Thyroid gland (tissue), 4 donors: ENCODE measurements at places on chromosomes 1 and 21.

GRCh38 chr1:98316286-98316905 lies 345.1 kb upstream of the SNX7 start:
- no peak for DNase-seq

DNA sequence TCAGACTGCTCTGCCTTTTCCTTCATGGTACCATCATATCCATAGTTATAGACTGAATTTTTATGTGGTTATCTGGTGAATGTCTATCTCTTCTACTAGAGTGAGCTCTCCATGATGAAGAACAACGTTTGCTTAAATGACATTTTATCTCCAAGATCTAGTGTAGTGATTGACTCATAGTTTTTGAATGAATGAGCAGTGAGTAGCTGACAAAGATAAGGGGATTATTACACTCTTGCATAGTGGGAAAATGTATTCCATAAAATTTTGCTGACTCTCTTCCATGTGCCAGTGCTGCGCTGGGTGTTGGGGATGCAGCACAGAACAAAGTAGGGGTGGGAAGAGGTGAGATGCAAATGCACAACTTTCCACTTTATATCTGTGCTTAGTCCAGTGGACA lies 147.7 kb downstream of the TGFB2 start:
- DNase-seq: no peak

GRCh38 chr1:33338440-33339211 lies 17.7 kb upstream of the A3GALT2 start:
- DNase-seq: no peak

DNA sequence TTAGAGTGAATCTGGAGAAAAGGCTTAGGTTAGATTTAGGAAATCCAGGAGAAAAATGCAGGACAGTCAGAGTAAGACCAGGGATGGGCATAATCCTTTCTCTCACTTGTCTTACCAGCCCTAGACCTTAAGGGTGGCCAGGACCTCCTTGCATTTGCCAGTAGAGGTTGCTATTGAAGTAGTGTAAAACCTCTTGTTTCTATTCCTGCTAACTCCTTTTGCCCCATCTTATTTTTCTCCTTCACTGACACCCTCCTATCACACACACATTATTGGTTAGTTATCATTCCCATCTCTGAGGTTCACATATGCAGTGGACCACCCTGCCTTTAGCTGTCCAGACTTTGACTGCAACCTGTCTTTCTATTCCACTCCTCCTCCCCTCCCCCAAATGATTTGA lies 75.0 kb upstream of the MACF1 start:
- DNase-seq: no peak

- DNase-seq: no peak
Measured at GRCh38 chr1:204663644-204664383, 21.7 kb downstream of the LRRN2 start.

DNA sequence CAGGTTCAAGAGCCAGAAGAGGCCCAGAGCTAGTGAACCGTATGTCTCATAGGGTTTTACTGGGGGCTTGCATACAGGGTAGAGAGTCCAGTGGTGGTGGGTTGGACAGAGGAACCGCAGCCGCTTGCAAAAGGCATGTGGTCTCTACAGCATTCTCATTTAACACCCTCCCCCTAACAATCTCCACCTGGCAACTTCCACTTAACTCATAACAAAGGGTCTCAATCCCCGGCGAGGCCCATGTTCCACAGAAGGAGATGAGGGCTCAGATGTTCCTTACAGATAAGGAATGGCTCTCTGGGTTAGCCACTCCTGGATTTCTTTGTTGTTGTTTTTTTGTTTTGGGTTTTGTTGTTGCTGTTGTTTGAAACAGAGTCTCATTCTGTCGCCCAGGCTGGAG lies 106.1 kb downstream of the APP start:
- DNase-seq: no peak

- no peak for DNase-seq
Measured at GRCh38 chr1:154208677-154209388, 2.7 kb upstream of the CFAP141 start.

GRCh38 chr1:107405236-107405635 lies 264.4 kb downstream of the NTNG1 start:
- DNase-seq: no peak

- DNase-seq: no peak
Measured at GRCh38 chr21:40254540-40255465, 387.6 kb downstream of the PCP4 start.

GRCh38 chr1:55585402-55585792 lies 370.2 kb upstream of the USP24 start:
- no peak for DNase-seq
